Stimulated activated CD4-positive, alpha-beta T cell treated with anti-CD3 and anti-CD28 coated beads, Interleukin-12 subunit alpha, Interleukin-12 subunit beta, amount 100 ng/mL, for 24 hours (primary cell): ENCODE measurements at places on chromosomes 12 and 14.

DNA sequence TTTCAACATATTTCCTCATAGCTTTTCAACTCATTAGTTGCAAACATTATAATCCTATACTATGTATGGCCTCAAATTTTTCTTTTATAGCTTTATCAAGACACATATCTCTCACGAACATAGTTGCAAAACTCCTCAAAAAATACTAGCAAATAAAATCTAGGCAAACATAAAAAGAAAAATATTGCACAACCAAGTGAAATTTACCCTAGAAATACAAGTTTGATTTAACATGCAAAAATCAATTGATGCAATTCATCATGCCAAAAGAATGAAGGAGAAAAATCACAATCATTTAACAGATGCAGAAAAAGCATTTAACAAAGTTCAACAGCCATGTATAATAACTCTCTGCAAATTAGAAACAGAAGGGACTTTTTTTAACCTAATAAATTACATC lies 33.3 kb upstream of the KCNH5 start:
- DNase-seq = no peak

- no peak for DNase-seq
Observed at GRCh38 chr12:63897931-63898330, 53.4 kb downstream of the SRGAP1 start.

DNA sequence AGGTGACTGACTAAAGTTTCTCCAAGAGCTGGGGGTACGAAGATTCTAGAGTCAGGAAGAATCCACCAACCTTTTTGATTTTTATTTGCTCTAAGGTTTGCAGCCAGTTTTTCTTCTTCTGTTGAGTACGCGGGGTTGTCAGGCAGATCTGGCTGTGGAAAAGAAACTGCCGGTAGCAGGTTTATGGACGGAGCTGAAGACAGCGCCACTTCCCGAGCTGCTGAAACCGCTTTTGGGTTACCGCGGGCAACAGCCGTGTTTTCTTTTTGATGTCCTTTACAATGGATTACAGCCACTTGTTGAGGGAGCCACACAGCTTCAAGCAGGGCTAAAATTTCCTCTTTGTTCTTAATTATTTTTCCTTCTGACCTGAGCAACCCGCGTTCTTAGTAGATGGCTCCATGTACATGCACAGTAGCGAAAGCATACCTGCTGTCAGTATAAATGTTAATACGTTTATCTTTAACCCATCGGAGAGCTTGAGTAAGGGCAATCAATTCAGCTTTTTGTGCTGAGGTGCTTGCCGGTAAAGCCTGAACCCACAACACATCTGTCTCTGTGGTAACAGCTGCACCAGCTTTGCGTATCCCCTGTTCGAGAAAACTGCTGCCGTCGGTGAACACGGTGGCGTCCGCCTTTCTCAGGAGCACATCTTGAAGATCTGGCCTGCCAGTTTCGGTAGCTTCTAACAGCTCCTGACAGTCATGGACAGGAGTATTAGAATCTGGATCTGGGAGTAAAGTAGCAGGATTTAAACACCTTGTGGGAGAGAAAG lies 674.3 kb downstream of the TMEM121 start:
- no peak for DNase-seq

GRCh38 chr12:19430988-19431387 lies 8.3 kb upstream of the AEBP2 start:
- DNase-seq = no peak

DNA sequence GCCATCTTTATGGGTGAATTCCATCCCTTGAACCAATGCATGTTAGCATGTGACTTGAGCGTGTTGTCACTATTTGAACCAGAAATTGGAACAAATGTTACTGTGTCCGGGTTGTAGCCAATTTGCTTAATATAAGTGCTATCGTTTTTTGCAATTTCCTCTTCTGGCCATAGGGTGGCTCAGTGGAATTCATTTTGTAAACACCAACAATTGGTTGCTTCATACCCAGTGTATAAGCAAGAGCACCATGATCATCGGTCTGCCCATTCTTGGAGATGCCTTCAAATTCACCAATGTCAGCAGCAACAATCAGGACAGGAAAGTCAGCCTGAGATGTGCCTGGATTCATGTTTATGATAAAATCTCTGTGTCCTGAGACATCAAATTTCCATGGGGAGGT lies 5.0 kb upstream of the NEDD1 start:
- DNase-seq = no peak

DNA sequence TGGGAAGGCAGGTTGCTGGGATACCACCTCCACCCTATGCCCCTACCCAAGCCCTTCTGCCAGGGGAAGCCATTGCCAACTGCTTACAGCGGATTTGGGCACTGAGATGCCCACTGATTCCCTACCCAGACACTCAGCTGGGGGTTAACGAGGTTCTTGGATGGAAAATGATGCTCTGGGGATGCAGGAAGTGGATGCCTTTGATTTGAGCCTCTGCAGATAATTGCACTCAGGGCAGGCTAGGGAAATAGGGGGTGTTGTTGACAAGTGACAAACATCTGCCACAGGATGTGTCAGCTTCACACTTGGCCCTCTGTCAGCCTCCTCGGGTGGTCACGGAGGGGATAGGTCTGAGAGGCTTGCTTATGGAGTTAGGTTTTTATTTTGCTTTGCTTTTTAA lies 57.4 kb downstream of the RPH3A start:
- DNase-seq = no peak

- no peak for DNase-seq
Observed at GRCh38 chr12:109113661-109114321, 2.6 kb upstream of the ACACB start.

- DNase-seq = no peak
Observed at GRCh38 chr12:39368891-39369290, 74.0 kb downstream of the KIF21A start.

GRCh38 chr12:104063712-104064030 lies 660 bp upstream of the HCFC2 start:
- no peak for DNase-seq

- no peak for DNase-seq
Observed at GRCh38 chr12:24820872-24821271, 128.0 kb downstream of the BCAT1 start.

GRCh38 chr14:98498019-98498885 lies 773.7 kb downstream of the BCL11B start:
- no peak for DNase-seq

GRCh38 chr14:80965037-80965436 lies 9.6 kb downstream of the TSHR start:
- DNase-seq = no peak
